ENCODE measurements at places on chromosomes 4 and X. TPM values are rescaled to one million over a fixed set of nuclear protein-coding genes. Genes with fewer than 3 reads are reported as not detected.

Gene RTL9
- total RNA-seq: not detected

Gene MAP7D2
- 0.09 TPM for total RNA-seq

Gene VEGFD
- not detected for total RNA-seq

Gene NUDT10
- 0.13 TPM for total RNA-seq

- peak; percentile 50 for DNase-seq
Observed at GRCh38 chrX:39752815-39753214, 344.9 kb downstream of the BCOR start.

DNA sequence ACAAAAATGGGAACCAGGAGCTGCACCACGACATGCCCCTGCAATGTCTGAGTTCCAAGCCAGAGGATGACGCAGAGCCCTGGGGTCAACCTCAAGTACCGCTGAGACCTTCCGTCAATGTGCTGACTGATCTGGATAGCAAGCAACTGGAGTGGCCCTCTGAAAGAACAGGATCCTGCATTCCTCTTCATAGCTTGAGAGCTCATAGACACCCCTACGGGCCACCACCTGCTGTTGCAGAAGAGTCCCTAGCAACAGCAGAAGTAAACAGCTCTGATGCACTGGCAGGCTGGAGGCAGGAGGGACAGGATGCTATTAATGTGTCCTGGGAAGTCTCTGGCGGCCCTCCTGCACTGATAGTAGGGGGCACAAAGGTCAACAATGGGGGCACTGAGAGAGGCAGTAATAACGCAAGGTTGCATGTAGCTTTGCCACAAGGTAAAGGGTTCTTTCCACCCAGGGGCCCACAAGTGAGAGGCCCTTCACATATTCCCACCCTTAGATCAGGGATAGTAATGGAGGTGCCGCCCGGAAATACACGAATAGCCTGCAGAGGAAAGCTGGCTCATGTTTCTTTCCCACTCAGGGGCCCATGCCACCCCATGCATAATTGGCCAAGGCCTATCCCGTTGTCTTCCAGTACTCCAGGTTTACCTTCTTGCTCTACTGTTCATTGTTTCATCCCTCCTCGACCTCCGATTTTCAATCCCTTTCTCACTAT, 1.3 kb downstream of the PRR32 start:
- DNase-seq: no peak

DNA sequence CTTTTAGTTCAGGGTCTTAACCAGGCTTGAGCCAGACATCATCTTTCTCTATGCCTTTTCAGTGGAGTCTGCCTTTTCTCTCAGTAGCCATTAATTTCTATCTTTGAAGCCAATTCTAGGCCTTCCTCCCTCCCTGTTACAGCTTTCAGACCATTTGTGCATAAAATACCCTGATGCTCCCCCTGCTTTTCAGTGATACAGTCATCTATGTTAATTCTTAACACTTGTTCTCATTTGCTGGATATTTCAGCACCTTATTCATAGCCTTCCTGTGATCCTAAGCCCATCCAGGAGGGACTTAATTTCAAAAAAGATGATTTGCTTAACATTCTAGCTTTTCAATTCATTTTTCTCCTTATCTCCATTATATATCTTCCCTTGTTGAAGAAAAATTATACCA, 42.3 kb downstream of the ANXA10 start:
- DNase-seq: no peak

DNA sequence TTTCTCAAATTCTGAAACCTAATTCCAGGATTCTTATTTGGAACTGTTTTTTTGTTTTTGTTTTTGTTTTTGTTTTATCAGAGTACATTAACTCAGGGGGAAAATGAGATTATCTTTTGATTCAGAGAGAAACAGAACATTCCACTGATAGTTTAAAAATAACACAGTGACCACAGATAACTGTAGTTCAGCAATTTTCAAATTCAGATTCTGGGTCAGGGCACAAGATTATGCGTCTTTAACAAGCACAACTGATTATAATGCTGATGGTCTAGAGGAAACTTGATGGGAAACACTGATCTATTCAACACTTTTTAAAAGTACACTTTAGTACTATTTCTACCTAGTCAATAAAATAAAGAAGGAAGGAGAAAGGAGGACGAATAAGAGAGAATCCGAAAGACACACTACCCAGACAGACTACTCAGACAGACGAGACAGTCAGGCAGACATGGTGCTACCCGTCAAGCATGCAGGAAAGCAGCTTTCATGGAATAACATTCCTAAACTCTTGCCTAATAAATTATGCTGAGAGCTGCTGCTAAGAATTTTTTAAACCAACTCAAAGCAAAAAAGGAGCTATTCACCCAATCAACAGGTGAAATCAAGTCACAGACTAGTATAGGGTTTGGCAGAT, 59.0 kb downstream of the APBB2 start:
- DNase-seq: no peak

GRCh38 chrX:13985697-13986435, 43.8 kb downstream of the GEMIN8 start:
- no peak for DNase-seq

DNA sequence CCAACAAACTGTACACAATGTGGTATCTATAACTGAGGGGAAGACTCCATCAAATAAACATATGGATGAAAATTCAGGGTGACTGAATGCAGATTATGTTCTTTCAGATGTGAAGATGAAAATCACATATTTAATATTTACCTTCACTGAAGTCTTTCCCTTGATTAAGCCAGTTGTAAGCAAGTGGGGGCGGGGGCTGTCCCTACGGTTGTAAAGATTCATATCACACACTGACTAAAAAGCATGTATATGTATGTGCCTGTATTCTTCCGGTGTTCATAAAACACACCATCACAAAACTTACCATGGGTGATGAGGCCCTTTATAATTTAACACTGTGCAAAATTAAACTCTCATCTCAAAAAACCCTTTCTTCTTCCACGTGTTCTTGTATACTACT, 1.3 kb downstream of the TAB3 start:
- no peak for DNase-seq

GRCh38 chrX:74419864-74420195, 1.5 kb upstream of the SLC16A2 start:
- no peak for DNase-seq
